MCF 10A (cell line): ENCODE measurements at places on chromosomes 13 and 19. TPM values are rescaled to one million over a fixed set of nuclear protein-coding genes. Genes with fewer than 3 reads are reported as not detected.

The C3 gene
- 842 and 872 TPM in 2 replicates for total RNA-seq

The SIGLEC12 gene
- total RNA-seq, result not detected in 2 replicates

GRCh38 chr13:33509642-33510229 is 224.2 kb upstream of the STARD13 start:
- no peak overlapping the region for H3K27ac ChIP-seq
- no peak for DNase-seq
- no peaks in the 10 kb centered on the region for H3K36me3 ChIP-seq
- no peaks in the 10 kb centered on the region for H3K27me3 ChIP-seq

DNA sequence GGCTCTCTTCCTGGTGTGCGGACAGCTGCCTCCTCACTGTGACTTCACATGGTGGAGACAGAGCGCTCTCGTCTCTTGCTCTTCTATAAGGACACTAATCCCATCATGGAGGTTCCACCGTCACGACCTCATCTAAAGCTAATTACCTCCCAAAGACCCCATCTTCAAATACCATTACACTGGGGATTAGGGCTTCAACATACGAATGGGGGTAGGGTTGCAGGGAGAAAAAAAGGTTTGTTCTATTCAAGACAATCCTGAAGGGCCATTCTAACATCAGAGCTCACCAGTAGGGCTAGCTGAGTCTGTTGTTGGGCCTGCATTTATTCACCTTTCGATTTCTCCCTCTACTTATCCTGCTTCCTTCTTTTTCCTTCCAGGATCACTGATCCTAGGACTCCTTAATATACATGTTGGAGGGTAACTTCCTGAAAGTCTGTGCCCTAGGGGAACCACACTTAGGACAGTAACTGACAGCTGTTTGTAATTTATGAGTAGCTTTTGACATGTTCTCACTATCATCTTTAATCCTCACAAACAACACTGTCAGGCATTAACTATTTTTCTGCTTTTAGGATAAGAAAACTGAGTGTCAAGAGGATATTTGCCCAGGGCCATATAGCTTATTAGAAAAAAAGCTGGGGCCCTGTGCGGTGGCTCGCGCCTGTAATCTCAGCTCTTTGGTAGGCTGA is 18.8 kb upstream of the GTF2F2 start:
- H3K4me3 ChIP-seq, result no peak overlapping the region
- no peaks in the 10 kb centered on the region for H3K36me3 ChIP-seq
- no peaks in the 10 kb centered on the region for H3K27me3 ChIP-seq
- no peaks in the 10 kb centered on the region for H3K4me1 ChIP-seq

DNA sequence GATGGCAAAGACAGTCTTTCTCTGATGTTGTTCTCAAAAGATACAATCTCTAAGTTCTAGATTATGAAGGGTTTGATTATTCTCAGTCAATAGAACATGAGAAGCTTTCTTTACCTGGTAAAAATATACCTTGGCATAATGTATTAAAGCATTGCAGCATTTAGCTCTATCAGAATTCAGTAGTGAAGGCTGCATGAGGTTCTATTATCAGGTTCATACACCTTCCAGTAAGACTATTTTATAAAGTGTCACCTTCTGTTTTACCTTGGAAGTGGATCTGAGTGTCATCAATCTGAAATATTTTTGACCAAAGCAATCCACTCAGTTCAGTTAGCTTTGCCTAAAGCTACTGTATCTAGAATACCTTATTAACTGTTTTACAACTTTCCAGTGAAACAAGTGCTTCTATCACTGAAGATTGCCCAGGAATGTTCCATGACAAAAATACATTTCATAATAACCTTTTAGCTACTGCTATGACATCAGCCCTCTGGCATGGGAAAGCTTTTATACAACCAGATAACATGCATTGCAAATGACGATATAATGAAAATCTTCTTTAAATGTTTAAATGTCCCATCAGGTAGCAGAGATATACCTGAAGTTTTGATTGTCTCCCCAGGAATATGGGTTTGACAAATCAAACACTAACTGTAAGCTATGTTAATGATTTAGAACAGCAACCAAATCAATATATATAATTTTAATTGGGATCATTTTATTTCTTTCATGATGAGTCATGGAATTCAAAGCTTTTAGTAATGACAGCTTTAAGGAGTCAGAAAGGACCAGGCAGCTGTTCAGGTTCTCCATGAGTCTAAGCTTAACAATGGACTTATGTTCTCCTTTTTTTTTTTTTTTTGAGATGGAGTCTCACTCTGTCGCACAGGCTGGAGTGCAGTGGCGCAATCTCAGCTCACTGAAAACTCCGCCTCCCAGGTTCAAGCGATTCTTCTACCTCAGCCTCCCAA is 72.2 kb downstream of the UFM1 start:
- H3K27ac ChIP-seq, result no peak overlapping the region
- H3K4me3 ChIP-seq, result no peak overlapping the region
- H3K27me3 ChIP-seq, result no peaks in the 10 kb centered on the region
- DNase-seq, result no peak

GRCh38 chr19:20863176-20863575 is 59.9 kb upstream of the ZNF85 start:
- H3K4me1 ChIP-seq, result no peaks in the 10 kb centered on the region
- H3K4me3 ChIP-seq, result no peak overlapping the region
- no peaks in the 10 kb centered on the region for H3K27me3 ChIP-seq
- H3K27ac ChIP-seq, result no peak overlapping the region
- no peaks in the 10 kb centered on the region for H3K36me3 ChIP-seq
- DNase-seq, result no peak
